ENCODE measurements at places on chromosomes 3 and 15.

- no peak for DNase-seq
These were observed 317.8 kb upstream of the C2CD4B start for GRCh38 chr15:62482785-62483429.

- no peak for DNase-seq
These were observed 43.8 kb downstream of the ADAMTS7 start for GRCh38 chr15:78767331-78767951.

- no peak for DNase-seq
These were observed 63.7 kb downstream of the SEMA6D start for GRCh38 chr15:47780971-47781370.

- no peak for DNase-seq
These were observed 117.1 kb upstream of the MRPS22 start for GRCh38 chr3:139226731-139227130.

GRCh38 chr3:155069729-155070128 lies 10.4 kb upstream of the MME start:
- no peak for DNase-seq

GRCh38 chr3:154025007-154025406 lies 96.2 kb upstream of the ARHGEF26 start:
- DNase-seq: no peak

GRCh38 chr15:77069521-77070121 lies 1.3 kb downstream of the TSPAN3 start:
- no peak for DNase-seq

DNA sequence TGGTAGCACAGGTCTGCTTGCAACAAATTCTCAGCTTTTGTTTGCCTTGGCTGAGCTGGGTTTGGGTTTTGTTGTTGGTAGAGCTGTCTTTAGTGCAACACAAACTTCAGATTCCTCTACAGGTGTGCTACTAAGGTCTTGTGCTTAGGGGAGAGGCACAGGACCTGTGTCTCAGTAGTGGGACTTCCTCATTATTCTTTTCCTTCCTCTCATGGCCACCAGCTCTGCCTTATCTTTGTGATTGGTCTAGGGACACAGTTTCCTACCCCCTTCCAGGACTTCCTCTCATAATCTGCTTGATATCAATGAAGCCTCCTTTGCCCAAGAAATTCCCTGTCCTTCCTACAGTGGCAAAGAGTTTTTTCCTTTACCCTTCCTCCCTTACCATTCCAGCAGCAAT lies 24.9 kb upstream of the DNAAF4 start:
- DNase-seq: no peak

DNA sequence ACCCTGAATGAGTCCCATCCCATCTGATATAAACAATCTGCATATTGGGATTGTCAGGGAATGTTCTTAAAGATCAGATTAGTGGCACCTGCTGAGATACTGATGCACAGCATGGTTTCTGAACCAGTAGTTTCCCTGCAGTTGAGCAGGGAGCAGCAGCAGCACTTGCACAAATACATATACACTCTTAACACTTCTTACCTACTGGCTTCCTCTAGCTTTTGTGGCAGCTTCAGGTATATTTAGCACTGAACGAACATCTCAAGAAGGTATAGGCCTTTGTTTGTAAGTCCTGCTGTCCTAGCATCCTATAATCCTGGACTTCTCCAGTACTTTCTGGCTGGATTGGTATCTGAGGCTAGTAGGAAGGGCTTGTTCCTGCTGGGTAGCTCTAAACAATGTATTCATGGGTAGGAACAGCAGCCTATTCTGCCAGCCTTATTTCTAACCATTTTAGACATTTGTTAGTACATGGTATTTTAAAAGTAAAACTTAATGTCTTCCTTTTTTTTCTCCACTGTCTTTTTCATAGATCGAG lies 4.5 kb downstream of the B2M start:
- DNase-seq: no peak

DNA sequence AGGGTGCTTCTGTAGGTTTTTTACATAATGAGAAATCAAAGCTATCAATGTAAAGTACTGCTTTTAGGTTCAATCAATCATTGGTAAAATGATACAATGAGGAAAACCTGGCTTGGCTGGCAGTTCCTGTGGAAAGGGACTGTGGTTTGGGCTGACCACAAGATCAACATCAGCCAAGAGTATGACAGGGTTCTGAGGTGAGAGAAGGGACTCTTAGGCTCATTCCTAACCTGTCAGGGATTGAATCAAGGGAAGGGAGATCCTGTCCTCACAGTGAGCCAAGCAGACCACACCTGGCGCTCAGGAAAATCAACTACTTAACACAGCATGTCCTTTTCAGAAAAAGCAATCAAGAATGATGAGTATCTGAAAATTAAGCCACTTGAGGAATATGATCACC lies 111.1 kb downstream of the MAGI1 start:
- no peak for DNase-seq

DNA sequence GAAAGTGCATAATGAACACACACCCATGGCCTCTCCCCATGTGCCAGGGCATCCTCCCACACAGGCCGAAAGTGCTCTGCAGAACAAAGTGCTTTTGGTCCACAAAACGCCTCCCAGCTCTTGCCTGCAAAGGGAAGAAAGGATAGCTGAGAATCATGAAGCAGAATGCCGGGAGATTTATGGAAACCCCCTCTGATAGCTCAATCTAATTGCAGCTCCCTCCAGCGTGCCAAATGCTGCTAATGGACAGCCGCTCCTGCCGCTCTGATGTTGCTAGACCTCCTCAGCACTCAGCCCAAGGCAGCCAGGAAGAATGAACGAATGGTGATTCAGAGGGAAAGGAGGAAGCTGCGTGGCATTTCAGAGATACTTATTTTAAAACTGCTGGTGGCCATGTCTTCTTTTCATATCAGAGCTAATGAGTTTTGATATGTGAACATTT lies 145.3 kb downstream of the TJP1 start:
- DNase-seq: no peak

DNA sequence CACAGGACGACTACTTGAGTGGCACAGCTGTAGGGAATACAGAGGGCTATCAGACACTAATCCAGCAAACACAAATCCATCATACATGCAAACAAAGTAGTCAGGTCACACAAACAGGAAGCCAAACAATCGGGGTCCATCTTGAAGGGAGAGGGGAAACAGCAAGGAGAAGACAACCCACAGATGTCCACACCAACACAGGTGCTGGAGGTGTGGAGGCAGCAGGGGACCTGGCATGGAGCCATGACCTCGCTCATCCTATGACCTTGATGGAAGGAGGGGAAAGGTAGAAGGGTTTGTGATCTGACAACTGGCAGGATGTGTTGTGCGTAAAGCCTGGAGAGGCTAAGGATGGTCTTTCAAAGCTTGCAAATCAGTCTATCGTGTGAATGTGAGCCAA lies 39.9 kb upstream of the SKOR1 start:
- DNase-seq: no peak

- DNase-seq: no peak
These were observed 107.5 kb downstream of the RASA2 start for GRCh38 chr3:141594357-141594756.

GRCh38 chr15:29268706-29269484 lies 727 bp downstream of the NSMCE3 start:
- peak; percentile 17 for DNase-seq

DNA sequence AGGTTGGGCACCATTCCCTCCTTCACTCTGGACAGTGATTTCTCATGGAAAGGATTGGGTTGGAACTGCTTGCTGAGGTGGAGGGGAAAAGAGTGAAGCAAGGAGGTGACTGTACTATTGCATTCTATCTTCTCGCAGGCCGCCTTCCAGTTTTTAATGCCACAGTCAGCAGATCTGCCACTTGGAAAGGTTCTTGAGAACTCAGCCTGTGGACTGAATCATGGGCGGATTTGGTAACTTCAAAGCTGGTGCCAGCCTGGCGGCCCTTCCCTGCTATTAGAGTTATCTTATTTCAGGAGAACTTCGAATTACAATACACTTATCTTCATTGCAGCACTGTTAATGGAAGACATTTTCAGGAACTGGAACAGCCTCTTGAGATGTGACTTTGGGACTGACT lies 23.1 kb upstream of the SLC28A2 start:
- DNase-seq: no peak

DNA sequence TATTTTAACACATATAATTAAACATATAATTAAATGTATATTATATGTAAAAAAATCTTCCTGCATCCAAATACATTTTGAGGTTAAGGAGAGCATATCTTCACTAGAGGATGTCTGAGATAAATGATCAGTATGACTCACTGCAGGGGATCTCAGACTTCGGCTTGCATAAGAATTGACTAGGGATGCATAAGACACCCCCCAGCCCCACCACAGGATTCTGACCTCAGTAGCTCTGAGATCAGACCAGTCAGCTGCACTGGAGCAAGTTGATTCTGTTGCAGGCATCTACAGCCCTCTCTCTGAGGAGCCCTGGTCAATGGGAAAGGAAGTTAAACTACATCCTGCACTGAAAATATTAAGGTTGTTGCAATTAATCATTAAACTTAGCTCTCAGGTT lies 29.0 kb upstream of the TBC1D21 start:
- no peak for DNase-seq

DNA sequence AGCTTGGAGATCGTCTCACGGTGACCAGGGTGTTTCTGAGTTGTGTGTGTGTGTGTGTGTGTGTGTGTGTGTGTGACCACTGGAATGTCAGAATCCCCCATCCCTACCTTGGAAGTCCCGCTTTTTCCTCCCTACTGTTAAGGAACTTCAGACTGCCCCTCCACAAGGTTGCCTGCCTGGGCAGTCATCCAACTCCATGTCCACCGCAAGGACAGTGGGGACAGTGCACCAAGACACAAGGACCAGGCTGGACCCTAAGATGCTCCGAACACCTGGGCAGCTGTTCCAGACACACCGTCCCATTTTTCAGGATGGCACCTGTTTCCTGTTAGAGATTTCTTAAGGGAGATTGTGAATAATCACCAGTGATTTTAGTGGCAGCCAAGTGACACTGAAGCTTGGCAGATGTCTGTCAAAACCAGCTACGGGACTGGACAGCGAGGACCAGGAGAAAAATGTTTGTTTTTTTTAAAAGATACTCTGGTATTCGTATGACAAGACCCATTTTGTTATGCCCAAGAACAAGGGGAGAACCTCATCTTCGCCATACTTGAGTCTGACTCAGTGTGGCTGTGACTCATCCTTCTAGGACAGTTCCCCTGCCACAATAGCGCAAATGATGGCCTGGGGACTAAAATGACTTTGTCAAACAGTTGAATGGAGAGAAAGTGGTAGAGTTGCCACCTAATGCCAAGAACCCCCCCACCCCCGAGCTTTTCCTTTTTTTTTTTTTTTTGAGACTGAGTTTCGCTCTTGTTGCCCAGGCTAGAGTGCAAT lies 15.5 kb downstream of the PAQR9 start:
- no peak for DNase-seq

- no peak for DNase-seq
These were observed 49.1 kb downstream of the CMTM7 start for GRCh38 chr3:32440611-32441350.

GRCh38 chr3:39137991-39138803 lies 15.2 kb downstream of the CSRNP1 start:
- DNase-seq: no peak

All from stimulated activated CD8-positive, alpha-beta memory T cell treated with anti-CD3 and anti-CD28 coated beads, Interleukin-4, amount 100 ng/mL, for 4 hours (primary cell).